Central memory CD4-positive, alpha-beta T cell (primary cell): ENCODE measurements at places on chromosomes 1 and 21.

DNA sequence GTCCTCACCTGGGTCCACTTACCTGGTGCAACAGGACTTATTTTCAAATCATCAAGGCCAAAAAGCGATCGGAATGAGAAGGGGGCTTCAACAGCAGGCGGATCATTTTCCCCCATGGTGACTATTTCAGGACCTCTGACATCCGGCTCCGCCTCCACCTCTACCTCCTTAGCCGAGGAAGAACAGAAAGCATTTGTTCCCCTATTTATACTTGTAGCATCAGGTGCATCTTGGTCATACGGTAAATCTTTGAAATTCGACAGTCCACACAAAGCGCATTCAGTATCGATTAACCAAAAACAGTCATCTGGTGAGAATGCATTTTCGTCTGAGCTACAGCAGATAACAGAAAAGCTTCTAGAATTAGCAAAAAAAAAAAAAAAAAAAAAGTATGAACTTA is 550 bp downstream of the TMPRSS3 start:
- DNase-seq, result no peak

GRCh38 chr1:76562292-76562691 is 305.0 kb upstream of the ST6GALNAC5 start:
- DNase-seq, result no peak

DNA sequence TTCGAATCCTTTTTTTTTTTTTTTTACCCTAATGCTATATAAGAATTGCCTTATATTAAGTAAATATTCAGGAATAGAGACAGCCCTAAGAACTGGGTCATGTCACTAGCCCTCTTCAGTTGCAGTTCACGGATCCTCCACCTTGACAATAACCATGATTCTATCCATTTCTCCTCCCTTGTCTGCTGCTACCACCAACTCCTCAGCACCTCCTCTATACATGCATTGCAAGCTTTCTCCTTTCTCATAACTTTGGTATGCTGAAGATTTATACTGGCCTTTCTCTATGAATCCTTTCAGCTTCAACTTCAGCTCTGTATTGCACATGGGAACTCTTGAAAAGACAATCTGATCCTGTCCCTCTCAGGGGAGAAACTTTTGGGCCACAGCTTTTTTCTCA is 14.3 kb upstream of the DR1 start:
- no peak for DNase-seq

DNA sequence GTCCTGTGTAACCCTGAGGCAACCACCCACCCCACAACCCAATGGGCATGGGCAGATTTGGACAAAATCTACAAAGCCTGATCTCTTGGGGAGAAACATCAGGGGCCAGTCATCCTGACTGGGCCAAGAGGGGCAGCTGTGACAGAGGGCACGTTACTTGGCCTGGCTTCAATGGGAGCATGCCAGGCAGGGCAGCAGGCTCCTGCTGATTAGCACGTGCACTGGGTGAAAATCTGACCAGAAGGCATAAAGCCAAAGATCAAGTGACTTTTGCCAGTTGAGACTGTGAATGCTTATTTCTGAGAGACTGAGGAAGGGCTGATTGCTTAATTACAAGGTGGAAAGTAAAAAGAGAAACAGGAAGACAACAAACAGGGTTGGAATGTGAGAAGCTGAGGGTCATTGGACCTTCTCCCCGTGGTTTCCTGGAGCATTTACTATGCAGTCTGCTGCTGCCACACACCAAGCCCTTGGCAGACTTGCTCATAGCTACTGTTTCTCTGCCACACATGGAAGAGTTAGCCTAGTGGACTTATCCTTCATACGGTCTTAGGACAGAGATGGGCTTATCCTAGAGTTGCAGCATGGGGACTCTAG is 39.8 kb upstream of the TNR start:
- no peak for DNase-seq

- no peak for DNase-seq
Observed at GRCh38 chr21:44093761-44094160, 13.4 kb upstream of the PWP2 start.

- no peak for DNase-seq
Observed at GRCh38 chr21:41018431-41018830, 149.5 kb upstream of the BACE2 start.

DNA sequence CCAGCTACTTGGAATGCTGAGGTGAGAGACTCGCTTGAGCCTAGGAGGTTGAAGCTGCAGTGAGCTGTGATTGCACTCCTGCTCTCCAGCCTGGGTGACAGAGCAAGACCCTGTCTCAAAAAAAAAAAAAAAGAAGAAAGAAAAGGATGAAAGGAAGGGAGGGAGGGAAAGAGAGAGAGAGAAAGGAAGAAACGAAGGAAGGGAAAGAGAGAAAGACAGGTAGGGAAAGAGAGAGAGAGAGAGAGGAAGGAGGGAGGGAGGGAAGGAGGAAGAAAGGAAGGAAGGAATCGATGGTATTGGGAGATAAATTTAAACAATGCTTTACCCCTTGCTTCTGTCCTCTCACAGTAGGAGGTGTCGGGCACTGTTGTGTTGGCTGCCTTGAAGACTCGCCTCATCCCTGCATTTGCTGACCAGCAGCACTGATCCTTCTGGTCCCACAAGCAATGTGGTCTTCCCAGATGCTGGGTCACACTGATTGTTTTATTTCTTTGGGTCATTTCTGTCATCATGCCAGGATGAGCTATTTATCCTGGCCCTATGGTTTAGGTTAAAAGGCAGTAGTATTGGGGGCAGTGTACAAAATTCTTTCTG is 30.9 kb downstream of the GPR137B start:
- DNase-seq, result no peak

DNA sequence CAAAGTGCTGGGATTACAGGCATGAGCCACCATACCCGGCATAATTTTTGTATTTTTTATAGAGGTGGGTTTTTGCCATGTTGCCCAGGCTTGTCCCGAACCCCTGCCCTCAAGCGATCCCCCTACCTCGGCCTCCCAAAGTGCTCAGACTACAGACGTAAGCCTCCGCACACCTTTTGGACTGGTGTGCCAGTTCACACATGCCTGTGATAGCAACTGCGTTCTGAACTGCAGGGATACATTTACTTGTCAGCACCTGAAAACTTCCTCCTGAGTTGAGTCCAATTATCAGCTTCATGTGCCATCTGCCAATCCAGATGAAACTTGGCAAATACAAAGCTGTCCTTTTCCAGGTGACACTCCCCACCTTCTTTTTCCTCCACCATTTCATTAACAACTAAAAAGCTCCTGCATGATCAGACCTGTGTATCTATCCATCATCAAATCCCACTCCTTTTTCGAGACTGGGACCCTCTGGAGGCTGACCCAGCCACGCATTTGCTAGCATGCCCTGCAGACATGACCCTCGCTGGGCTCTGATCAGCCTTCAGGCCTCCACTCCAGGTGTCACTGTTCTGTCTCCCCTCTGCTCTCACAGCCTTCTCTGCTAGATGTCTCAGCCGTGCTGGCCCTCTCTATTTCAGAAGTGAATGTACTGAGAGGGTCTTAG is 2.1 kb upstream of the DEGS1 start:
- no peak for DNase-seq

DNA sequence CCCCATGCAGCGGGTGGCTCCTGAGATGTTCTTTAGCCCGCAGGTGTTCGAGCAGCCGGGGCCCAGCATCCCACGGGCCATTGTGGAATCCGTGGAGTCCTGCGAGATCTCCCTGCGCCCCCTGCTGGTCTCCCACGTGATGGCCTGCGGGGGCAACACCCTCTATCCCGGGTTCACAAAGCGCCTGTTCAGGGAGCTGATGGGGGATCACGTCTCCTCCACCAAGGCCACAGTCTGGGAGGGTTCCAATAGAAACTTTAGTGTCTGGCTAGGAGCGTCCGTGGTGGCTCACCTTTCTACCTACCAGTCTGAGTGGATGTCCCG is 71.0 kb downstream of the ACTL8 start:
- no peak for DNase-seq
